BJ (cell line): ENCODE measurements at places on chromosomes 4 and X. TPM values are rescaled to one million over a fixed set of nuclear protein-coding genes. Genes with fewer than 3 reads are reported as not detected.

DNA sequence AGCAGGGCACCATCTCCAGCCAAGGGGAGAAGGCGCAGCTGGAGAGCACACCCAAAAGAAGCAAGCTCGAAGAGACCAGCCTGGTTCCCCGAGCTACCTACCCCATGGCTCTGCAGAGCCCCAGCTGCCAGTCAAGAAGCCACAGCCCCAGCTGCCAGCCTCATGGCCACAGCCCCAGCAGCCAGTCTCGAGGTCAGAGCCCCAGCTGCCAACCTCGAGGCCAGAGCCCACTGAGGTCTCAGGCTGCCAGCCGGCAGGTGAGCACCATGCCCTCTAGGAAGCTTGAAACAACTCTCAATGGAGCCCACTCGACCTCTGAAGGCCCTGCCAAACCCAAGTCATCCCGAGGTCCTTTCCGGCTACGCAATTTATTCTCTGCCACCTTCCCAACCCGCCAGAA is 27.0 kb upstream of the PRPS1 start:
- no peak for DNase-seq

GRCh38 chrX:136204571-136204970 is 46.6 kb downstream of the MAP7D3 start:
- DNase-seq = peak; percentile 51

DNA sequence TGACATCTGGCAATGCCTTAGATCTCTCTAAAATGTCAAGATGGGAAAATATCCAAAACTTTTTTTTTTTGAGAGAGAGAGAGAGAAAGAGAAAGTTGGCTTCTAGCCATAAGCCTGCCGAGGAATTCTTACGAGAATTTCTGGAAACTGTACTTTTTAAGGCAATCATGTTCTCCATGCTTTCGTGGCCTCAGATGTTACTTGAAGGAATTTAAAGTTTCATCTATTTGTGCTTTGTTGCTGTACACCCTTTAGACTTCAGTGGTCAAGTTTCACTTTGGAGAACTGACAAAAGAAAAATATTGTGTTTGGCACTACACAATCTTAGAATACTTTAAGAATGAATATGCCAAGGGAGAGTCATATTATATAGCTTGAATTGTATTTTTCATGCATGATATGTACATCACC is 53.9 kb downstream of the FAT4 start:
- DNase-seq = peak; percentile 38

Gene CASP3
- polyA plus RNA-seq = 20.5 and 32.3 TPM in 2 replicates

DNA sequence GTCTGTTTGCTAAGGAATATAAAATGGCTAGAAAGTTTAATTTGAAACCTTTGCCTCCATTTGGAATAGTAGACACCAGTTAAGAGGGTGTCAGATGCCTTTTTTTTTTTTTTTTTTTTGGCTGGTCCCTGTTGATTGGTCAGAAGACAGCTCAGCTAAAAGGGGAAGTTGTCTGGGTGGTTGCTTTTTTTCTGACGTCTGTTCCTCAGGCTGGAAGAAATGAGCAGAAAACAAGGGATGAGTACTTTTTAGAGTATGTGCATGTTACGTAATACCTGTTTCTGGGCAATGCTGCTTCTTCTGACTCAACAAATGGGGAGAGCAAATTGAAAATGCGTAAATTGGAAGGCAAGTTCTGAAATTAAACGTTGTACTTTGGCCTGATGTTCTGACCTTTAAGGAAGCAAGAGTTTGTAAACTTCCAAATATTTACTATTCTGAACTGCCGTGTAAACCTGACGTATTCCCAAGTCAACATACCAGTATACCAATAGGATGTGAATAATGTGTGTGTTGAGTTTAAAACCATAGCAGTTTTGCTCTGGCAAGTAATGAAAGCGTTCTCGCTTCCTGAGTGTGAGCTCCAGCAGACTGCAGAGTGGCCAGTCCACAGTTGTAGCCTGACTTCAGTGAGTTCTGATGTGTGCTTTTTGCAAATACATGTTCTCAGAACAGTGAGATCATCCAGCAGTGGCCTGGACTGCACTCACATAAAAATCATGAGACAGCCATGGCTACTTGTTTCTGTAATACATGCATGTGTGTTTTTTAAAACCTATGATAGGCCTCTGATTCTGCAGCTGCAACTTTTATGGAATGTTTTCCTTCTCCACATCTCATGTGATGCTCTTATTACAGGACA is 1.7 kb downstream of the SAT1 start:
- DNase-seq = peak; percentile 43

DNA sequence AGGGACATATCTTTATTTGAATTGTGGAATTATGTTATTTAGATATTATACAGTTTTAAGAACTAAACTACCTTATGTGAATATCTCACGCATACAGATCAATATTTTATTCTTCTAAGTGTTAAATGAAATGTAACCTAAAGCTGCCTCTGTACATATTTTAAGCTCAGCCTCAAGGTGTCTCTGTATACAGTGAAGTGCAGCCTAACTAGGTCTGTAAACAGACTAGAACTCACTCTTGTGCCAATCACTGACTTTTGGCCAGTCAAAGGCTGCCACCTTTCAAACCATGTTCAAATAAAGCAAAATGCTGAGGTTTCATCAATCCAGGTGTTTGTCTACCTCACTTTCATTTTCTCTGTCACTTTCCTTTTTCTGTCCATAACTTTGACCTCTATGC is 1074.5 kb upstream of the PRKX start:
- no peak for DNase-seq

Gene TGIF2LX
- polyA plus RNA-seq = not detected in 2 replicates

GRCh38 chr4:89640620-89641366 is 196.2 kb downstream of the SNCA start:
- no peak for DNase-seq

GRCh38 chrX:149650162-149650561 is 18.6 kb upstream of the TMEM185A start:
- no peak for DNase-seq

GRCh38 chr4:116726523-116726922 is 358.9 kb downstream of the TRAM1L1 start:
- no peak for DNase-seq
